ENCODE measurements at places on chromosomes 13 and 19. TPM values are rescaled to one million over a fixed set of nuclear protein-coding genes. Genes with fewer than 3 reads are reported as not detected.

GRCh38 chr13:75316427-75316826, 165.5 kb downstream of the TBC1D4 start:
- H3K27ac ChIP-seq, result no peak overlapping the region
- H3K4me1 ChIP-seq, result no peaks in the 10 kb centered on the region
- H3K4me3 ChIP-seq, result no peak overlapping the region
- DNase-seq, result no peak
- no peaks in the 10 kb centered on the region for H3K36me3 ChIP-seq

The ZNF492 gene
- 0.61 TPM for total RNA-seq

DNA sequence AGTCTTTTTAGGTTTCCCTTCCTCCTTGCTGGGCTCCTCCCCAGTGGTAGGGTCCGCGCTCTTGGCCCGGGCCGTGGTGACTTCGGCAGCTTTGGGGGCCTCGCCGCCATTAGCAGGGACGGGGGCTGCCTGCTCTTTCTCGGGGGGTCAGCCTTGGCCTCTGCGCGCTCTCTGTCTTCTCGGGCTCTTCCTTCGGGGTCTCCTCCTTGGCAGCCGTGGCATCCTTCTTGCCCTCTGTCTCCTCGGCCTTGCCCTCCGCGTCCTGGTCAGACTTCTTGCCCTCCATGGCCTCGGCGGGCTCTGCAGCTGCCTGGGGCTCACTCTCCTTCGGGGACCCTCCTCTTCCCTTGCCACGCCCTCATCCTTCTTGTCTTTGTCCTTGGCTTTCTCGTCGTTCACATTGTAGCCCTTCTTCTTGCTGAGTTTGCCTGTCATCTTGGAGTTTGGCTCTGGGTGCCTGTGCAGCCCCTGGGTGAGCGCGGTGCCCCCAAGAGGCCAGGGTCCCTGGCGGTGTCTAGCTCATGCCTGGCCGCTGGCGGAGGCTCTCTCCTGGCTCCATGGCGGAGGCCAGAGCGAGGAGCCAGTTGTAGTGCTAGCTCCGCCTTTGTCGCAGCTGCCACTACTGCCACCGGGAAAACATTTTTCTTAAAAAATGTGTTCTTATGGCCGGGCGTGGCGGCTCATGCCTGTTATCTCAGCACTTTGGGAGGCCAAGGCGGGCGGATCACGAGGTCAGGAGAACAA, 283.0 kb upstream of the SGCG start:
- DNase-seq, result no peak
- no peaks in the 10 kb centered on the region for H3K36me3 ChIP-seq

The SYT3 gene
- total RNA-seq, result 0.08 TPM

DNA sequence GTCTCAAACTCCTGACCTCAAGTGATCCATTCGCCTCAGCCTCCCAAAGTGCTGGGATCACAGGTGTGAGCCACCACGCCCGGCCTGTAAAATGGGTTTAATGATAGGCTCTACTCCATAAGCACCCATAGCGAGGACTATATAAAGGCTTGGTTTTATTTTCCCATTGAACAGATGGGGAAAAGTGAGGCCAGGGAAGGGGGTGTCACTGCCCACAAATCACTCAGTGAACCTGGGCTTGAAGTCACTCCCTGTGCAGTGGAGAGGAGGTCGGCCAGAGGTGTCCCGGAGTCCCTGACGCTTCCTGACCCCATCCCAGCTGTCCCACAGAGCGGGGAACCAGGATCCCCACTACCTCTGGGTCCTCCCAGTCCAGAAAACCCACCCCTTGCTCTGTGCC, 14.9 kb downstream of the TLE2 start:
- no peaks in the 10 kb centered on the region for H3K36me3 ChIP-seq
- DNase-seq, result no peak
- H3K27ac ChIP-seq, result no peak overlapping the region
- H3K4me1 ChIP-seq, result no peaks in the 10 kb centered on the region
- no peaks in the 10 kb centered on the region for H3K27me3 ChIP-seq
- no peak overlapping the region for H3K4me3 ChIP-seq

The FFAR3 gene
- 0.15 TPM for total RNA-seq

DNA sequence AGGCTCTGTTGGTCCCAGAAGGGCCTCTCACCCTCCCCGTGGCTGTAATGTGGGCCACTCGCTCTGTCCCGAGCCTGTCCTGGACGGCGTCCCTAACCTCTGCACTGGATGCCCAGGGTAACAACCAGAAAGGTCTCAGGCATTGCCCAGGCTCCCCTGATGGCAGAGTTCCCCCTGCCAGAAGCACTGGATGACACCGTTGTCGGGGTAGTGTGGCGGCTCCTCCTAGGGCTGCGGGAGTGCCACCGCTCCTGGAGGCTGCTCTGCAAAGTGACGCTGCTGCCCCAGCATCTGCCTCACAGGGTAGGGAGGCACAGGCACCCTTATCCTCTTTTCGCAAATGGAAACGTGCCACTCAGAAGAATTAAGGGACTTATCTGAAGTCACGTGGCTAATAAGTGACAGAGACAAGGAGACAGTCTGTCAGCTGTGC, 32.0 kb downstream of the MPHOSPH8 start:
- H3K27ac ChIP-seq, result no peak overlapping the region
- no peaks in the 10 kb centered on the region for H3K36me3 ChIP-seq
- no peak for DNase-seq
- H3K4me3 ChIP-seq, result no peak overlapping the region
- H3K4me1 ChIP-seq, result no peaks in the 10 kb centered on the region
- H3K27me3 ChIP-seq, result no peaks in the 10 kb centered on the region

DNA sequence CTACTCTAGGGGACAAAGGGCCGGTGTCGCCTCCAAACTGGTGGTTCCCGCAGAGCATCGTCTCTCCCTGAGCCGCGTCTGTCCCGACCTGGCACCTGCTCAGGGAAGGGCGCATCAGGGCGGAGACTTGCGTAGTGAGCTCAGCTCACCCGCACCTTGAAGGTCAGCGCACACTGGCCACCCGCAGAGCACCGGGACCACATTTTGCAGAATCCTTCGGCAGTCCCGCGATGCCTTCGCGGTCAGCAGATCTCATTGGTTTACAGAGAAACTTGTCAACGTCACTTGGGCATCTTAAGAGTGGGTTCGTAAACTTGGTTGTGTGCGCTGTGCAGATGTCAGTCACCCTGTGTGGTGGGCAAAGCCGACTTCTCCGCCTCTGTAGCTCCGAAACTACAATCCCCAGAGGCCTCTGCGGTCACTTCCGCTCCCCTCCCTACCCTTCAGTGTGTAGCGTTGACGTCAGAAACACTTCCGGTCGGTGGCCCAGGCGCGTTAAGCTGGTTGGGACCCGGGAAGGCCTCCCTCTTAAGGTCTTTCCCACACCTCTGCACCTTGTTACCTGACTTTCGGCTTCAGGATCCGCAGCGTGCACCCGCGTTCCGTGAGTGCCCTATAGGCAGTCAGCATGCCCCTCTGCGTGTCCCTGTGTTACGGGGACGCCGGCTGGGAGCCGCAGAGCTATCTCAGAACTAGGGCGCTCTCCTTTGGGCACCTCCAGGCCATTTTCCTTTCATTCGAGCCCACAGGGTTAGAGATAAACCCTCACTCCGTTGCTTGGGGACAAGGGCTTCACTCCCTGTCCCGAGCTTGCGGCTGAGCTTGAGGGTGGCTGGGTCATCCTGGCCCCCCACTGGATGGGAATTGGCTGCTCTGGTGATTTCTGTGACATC, 36.5 kb upstream of the ZNF527 start:
- H3K4me1 ChIP-seq, result peaks cover 4% of the 10 kb centered on the region
- H3K36me3 ChIP-seq, result no peaks in the 10 kb centered on the region
- peak overlapping the region; percentile 73 for H3K4me3 ChIP-seq
- no peaks in the 10 kb centered on the region for H3K27me3 ChIP-seq
- H3K27ac ChIP-seq, result peak overlapping the region; percentile 60

DNA sequence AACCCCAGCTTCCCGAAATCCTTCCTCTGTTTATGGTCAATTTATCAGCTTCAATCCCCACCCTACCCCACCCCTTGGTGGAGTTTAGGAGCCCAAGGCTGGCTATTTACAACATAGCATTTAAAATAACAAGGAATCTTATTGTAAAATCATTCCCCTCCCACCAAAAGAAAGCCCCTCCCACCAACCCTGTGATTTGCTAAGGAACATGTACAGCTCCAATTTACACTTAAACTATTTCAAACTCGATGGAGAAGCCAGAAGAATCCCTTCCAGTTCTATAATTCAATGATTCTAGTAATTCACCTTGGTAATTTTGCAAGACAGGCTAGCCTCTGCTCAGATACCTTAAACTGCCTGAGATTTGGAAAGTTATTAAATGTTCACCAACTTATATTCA, 3.0 kb downstream of the LATS2 start:
- H3K4me3 ChIP-seq, result no peak overlapping the region
- no peaks in the 10 kb centered on the region for H3K36me3 ChIP-seq
- H3K4me1 ChIP-seq, result peaks cover 12% of the 10 kb centered on the region
- H3K27me3 ChIP-seq, result no peaks in the 10 kb centered on the region
- H3K27ac ChIP-seq, result no peak overlapping the region
- no peak for DNase-seq

- no peak overlapping the region for H3K4me3 ChIP-seq
- H3K27ac ChIP-seq, result no peak overlapping the region
- H3K27me3 ChIP-seq, result no peaks in the 10 kb centered on the region
- H3K36me3 ChIP-seq, result no peaks in the 10 kb centered on the region
- no peaks in the 10 kb centered on the region for H3K4me1 ChIP-seq
Measured at GRCh38 chr13:37342205-37342604, 236.7 kb upstream of the CSNK1A1L start.

The ICAM5 gene
- 0.95 TPM for total RNA-seq

DNA sequence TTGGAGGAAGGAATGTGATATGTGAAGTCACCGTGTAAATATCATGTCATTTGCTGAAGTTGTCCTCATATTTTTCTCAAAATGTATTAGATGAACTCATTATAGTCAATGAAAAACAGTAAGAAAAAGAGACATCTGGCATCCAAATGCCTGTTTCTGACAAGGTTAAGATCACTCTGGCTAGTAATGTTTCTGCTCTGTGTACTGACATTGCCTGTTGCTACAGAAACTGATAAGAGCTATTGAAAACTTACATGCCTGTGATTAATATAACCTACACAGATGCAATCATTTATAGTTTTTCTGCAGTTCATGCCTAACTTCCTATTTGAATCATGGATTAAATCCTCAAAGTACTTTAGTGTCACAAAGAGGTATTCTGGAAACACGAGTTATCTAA, 249.8 kb downstream of the NBEA start:
- H3K4me3 ChIP-seq, result no peak overlapping the region
- no peaks in the 10 kb centered on the region for H3K4me1 ChIP-seq
- H3K27me3 ChIP-seq, result no peaks in the 10 kb centered on the region
- H3K36me3 ChIP-seq, result no peaks in the 10 kb centered on the region
- no peak for DNase-seq
- H3K27ac ChIP-seq, result no peak overlapping the region

The OR4F17 gene
- total RNA-seq, result not detected

GRCh38 chr19:48192750-48193149, 22.3 kb downstream of the ZSWIM9 start:
- H3K4me3 ChIP-seq, result no peak overlapping the region
- peaks cover 5% of the 10 kb centered on the region for H3K4me1 ChIP-seq
- DNase-seq, result no peak
- H3K27ac ChIP-seq, result no peak overlapping the region
- H3K27me3 ChIP-seq, result no peaks in the 10 kb centered on the region

GRCh38 chr19:36719687-36720556, 32.5 kb downstream of the ZNF567 start:
- H3K27ac ChIP-seq, result no peak overlapping the region
- no peaks in the 10 kb centered on the region for H3K27me3 ChIP-seq

- no peak for DNase-seq
- H3K36me3 ChIP-seq, result no peaks in the 10 kb centered on the region
- H3K27ac ChIP-seq, result no peak overlapping the region
- H3K4me3 ChIP-seq, result no peak overlapping the region
- no peaks in the 10 kb centered on the region for H3K4me1 ChIP-seq
Measured at GRCh38 chr13:70407486-70407885, 299.2 kb upstream of the KLHL1 start.

- H3K27ac ChIP-seq, result no peak overlapping the region
- no peak for DNase-seq
- no peaks in the 10 kb centered on the region for H3K36me3 ChIP-seq
- no peaks in the 10 kb centered on the region for H3K4me1 ChIP-seq
Measured at GRCh38 chr19:49459388-49459787, 6.4 kb downstream of the ALDH16A1 start.

The ATP4B gene
- total RNA-seq, result not detected

DNA sequence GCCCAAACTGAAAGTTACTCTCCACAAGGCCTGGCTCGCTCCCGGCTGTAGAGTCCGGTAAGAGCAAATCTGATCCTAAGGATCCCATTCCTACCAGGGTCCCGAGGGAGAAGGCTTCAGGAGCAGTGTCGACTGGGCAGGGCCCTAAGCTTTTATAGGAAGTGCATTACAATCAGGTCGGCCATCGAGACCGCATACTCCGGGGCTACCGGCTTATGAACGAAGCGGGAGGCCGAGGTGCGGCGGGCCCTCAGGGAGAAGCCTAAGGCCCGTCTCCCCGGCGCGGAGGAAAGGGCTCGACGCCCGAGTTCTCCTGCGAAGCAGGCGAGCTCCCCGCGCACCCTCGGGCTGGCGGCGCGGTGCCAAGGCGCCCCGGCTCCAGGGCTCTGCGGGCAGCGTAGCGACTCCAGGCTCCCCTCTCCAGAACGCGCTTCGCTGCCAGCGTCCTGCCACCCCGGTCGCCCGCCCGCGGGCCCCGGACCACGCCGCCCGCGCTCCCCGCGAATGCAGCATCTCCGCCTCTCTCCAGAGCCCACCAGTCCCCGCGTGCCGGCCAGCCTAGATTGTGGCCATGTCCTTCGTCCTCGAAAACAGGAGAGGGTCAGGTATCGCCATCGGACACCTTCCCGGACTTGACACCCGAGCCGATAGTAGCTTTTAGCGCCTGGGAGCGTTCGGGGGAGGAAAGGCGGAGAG, 1.4 kb downstream of the EFNB2 start:
- H3K4me3 ChIP-seq, result peak overlapping the region; percentile 56
- peaks cover 8% of the 10 kb centered on the region for H3K4me1 ChIP-seq
- peak; percentile 58 for DNase-seq
- no peaks in the 10 kb centered on the region for H3K36me3 ChIP-seq

The ITM2B gene
- 824 TPM for total RNA-seq

The ADAMTS10 gene
- 23.6 TPM for total RNA-seq

GRCh38 chr19:33005440-33005839, 33.4 kb downstream of the FAAP24 start:
- H3K27me3 ChIP-seq, result no peaks in the 10 kb centered on the region
- H3K4me3 ChIP-seq, result no peak overlapping the region
- H3K4me1 ChIP-seq, result no peaks in the 10 kb centered on the region
- H3K36me3 ChIP-seq, result no peaks in the 10 kb centered on the region
- no peak for DNase-seq

GRCh38 chr19:7294558-7295212, 471 bp upstream of the INSR start:
- H3K4me1 ChIP-seq, result peaks cover 4% of the 10 kb centered on the region
- DNase-seq, result peak; percentile 76
- H3K27ac ChIP-seq, result peak overlapping the region; percentile 99

GRCh38 chr13:88948501-88948900, 1277.3 kb downstream of the SLITRK5 start:
- H3K27ac ChIP-seq, result no peak overlapping the region
- H3K27me3 ChIP-seq, result no peaks in the 10 kb centered on the region
- H3K4me1 ChIP-seq, result no peaks in the 10 kb centered on the region
- DNase-seq, result no peak

DNA sequence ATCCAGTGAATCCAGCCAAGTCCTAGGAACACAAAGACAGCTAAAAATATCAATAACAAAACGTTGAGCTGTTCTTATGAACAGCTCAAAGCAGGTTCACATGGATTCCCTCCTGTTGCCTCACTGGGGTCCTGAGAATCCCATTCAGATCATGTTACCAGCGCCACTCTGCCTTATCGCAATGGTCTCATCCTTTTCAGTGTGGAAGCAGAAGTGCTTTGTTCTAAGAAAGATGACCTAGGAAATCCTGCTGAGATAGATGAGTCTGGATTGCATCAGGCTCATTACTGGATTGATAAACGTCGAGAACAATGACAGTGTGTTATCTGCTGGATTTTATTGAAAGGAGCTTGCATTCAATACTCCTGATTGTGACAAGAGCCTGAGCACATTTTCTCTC, 87.0 kb downstream of the SLAIN1 start:
- no peaks in the 10 kb centered on the region for H3K27me3 ChIP-seq
- no peaks in the 10 kb centered on the region for H3K4me1 ChIP-seq
- DNase-seq, result no peak
- no peak overlapping the region for H3K4me3 ChIP-seq
- H3K27ac ChIP-seq, result no peak overlapping the region

All from ovary (tissue), 10 donors.